Activated T-helper 17 cell treated with anti-CD3 and anti-CD28 coated beads, Interleukin-2, amount 50 U/mL, for 72 hours (primary cell): ENCODE measurements at places on chromosomes 7 and 10. TPM values are rescaled to one million over a fixed set of nuclear protein-coding genes. Genes with fewer than 3 reads are reported as not detected.
A peak's percentile ranks its signal among the peaks of the same experiment; 100 is the strongest.

Gene REPIN1
- 68.1 TPM for total RNA-seq

Gene POLR2J2
- 25.9 TPM for total RNA-seq

Gene ACBD5
- total RNA-seq, result 27.4 TPM

Gene AMPH
- not detected for total RNA-seq

DNA sequence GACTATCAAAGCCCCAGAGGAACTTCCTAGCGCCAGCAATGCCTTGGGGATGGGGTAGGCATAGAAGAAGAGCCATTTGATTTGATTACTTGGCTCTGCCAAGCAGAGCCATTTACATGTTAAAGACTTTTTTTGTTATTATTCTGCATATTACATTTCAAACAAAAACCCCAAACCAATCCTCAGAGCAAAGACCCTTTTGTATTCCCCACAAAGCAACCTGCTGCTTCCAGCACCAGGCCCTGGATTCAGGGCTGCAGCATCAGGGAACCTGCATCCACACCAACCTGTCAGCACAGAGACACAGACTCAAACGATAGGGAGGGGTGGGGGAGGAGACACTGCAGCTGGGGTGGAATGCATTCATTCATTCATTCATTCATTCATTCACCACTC lies 73.2 kb downstream of the GRID1 start:
- no peak for ATAC-seq

GRCh38 chr10:28284126-28284525 lies 18.7 kb downstream of the MPP7 start:
- no peak for ATAC-seq

DNA sequence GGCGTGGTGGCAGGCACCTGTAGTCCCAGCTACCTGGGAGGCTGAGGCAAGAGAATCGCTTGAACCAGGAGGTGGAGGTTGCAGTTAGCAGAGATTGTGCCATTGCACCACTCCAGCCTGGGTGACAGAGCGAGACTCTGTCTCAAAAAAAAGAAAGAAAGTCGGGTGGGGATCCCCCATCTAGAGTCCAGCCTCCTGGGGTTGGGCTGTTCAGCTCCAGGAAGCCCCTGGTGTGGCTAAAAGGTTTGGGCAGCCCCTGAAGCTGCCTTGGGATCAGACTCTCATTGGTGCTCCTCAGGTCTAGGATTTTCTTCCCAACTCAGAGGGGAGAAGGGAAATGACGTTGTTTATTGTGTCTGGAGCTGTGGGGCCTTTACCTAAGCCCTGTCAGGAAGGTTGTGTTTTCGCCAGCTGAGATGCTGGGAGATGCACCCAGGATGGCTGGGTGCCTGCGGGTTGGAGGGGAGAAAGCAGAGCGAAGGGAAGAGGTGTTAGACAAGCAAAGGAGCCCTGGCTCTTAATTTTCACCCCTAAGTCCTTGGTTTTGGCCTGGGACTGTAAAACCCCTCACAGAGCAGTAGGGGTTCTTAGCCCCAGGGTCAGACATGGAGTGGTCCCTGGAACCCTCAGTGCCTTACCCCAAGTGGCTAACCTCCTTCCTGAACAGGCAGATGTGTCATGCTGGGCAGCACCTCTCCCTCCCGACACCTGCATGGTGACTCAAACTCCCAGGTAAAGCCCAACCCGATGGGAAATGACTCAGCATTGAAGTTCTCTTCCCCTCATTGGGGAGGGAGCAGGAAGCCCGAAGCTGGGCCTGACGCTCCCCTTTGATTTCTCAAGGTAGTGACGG lies 21.1 kb downstream of the PLAU start:
- ATAC-seq, result peak; percentile 97

DNA sequence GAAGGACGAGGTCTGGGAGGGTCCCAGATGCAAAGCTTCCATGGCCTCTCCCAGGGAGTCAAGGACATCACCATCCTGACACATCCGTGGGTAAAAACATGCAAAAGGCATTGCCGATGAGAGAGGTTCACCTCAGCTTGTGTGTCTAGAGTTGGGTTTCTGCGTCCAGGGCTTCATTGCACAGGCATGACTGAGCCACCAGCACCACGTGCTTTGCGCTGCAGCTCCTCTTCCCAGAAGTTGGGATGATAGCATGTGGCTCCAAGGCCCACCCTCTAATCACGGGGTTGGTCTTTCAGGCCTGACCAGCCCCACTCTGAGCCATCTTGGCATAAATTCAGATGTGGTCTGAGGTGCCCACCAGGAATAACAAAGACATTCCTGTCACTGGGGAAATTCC lies 7.1 kb upstream of the RASGEF1A start:
- ATAC-seq, result no peak

DNA sequence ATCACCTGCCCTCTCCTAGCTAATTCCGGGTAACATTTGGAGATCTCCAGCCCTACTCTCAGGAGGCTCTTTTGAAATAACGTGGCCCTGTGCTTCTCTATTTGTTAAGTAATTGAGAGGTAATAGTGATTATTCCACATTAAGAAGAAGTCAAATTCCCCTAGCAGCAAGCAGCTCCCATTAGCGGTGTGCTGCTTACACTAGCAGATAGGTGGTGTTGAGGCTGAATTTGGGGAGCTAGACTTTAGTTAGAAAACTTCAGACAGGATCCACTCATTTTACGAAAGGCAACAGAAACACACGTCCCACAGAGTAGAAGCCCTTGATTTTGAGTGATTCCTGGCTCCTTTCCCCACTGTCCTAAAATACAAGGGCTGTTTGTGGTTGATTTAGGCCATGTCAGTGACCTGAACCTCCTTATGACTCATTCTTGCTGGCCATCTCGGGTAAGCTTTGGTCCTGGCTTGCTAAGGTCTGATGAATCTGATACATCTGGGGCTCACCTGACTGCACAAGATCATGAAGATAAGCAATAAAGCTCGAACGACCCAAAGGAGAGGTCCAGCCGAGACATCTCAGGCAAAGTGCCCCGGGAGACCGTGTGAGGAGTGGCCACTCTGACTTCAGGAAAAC lies 77.2 kb downstream of the FAM204A start:
- ATAC-seq, result no peak

DNA sequence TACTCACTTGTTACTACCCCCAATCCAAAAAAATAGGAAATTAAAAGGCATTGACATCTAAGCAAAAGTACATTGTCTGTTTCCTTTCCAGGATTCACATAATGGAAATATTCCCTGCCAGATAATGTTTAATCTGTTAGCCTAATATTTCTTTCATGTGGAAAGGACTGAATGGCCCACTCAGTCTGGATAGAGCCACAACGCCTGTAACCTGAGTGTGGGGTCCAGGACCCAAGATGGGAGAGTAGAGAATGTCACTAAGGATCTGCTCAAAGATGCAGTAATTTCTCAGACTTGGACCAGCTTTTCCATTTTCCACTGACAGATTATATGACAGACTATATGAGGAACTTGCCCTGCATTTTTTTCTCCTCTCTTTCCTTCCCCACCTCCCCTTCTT lies 1088.9 kb downstream of the KCNMA1 start:
- ATAC-seq, result no peak

- peak; percentile 23 for ATAC-seq
These were observed 40.5 kb upstream of the PRKAR1B start for GRCh38 chr7:767580-767940.

DNA sequence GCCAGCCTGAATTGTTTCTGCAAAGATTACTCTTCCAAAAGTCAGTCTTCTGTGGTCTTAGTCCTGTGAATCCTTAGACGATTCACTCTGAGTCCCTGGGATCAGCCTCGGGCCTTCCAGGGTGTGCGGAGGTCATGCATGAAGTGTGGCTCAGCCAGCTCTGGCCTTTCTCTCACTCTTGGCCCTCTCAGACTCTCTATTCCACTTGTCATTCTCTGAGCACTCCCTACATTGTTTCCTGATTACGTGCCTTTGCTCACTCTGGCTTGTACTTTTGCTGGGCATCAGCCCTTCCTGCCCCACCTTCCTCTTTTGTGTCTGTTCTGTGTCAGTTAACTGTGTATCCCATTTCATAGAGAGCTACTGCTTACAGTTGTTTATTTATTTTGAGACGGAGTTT lies 36.0 kb downstream of the CCNY start:
- no peak for ATAC-seq

GRCh38 chr7:151626422-151627115 lies 106.9 kb upstream of the RHEB start:
- no peak for ATAC-seq

DNA sequence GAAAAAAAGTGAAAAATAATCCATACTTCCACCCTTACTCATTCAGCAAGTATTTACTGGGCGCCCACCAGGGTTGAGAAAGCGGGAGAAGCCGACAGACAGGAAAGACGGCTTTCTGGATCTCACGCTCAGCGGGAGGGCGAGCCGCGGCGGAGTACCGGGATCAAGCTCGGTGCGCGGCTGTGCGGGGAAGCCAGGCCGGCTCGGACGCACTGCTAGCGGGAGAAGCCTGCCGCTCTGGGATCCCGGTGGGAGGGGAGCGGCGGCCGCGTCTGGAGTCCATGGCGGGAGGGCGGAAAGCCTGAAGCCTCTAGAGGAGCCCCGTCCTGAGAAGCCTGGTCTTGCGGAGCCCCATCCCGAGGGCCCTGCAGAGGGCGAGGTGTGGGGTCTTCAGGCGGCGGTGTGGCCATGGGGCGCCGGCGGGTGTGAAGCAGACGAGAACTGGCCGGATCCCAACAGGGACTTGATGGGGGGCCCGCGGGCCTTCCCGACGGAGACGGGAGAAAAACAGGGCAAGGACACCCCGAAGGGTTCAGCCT lies 82.9 kb downstream of the VIPR2 start:
- no peak for ATAC-seq

DNA sequence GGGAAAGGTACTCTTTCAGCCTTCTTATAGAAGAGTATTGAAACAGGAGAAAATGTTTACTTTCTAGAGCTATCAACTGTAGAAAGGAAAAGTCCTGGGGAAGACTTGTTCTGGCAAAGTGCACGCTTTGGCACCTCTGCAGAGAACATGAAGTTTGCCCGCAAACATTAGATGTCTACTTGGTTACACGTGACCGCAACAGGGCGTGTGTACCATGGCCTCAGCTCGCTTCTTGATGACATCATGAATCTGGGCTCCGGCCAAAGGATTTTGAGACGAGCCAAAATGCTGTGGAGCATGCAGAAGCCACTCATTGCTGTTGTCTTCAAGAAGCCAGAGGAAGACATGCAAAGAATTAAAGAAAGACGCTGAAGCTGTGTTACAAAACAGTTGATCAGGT lies 8.6 kb upstream of the TAS2R60 start:
- ATAC-seq, result no peak

- no peak for ATAC-seq
These were observed 128.4 kb downstream of the ZFAND4 start for GRCh38 chr10:45544191-45544590.
